ENCODE measurements at places on chromosomes 3 and 15. TPM values are rescaled to one million over a fixed set of nuclear protein-coding genes. Genes with fewer than 3 reads are reported as not detected.

DNA sequence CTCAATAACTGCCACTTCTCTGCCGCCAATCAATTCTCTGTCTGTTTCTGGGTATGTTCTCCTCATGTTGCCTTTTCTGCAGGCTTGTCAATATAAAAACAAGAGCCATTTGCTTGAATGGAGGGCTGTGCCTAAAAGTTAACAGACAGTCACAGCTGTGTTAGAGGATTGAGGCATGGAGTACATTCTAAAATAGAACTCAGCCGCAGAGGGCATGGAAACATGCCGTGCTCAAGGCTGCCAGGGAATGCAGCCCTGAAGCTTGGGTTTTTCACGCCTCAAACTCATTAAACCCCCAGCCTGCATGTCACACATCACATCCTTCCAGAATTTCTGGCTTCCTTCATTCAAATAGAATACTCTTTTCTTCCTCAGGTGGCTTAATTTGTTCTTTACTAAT, 166.6 kb downstream of the TPRG1 start:
- no peak for DNase-seq

H1-8 gene
- not detected for total RNA-seq

DNA sequence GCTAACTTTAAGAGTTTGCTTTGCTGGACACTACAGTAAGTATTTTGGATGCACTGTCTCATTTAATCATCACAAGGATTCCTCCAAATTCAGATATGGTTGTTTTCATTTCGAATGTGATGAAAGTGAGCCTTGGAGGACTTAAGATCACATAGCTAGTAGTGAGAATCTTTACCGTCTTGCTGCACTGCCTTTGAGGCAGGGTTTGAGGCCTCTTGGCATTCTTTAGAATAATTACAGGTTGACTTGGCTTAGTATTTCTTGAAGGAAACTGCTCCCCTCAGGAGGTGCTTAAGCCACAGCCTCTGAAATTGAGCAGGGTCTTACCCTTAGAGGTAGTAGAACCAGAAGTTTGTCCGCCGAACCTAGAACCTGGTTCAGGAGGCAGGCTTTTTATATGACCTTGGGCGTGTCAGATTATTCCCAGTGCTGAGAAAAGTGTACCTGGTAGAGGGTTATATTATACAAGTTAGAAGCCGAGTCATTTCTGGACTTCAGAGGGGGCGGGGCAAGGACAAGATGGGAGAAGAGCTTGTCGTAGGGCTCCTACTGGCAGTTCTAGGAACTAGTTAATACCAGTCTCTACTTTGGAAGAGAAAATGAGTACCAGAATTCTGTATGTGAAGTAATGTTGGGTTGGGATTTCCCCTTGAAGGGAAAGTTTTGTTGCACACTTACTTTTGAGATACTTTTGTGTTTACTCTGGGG, 1.1 kb downstream of the TFG start:
- DNase-seq = no peak

EPHB3 gene
- total RNA-seq = 6.9 TPM

IL12A gene
- 0.38 TPM for total RNA-seq

DNA sequence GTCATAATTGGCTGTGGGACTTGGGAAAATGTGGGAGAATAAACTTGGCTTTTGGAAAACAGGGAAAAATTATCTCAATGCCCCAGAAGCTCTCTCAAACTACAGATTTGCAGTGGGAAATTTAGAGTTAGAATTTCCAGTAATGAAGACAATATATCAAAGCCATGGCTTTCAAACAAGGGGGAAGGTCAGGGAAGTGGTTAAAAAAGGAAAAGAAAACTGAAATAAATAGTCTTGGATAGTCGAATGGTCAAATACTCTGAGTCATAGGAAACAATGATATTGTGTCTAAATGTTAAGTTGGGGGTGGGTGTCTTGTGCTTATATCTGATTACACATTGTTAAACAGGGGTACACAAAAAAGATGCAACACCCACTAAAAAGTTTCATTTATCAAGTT, 272.4 kb upstream of the COL8A1 start:
- DNase-seq = no peak

DNA sequence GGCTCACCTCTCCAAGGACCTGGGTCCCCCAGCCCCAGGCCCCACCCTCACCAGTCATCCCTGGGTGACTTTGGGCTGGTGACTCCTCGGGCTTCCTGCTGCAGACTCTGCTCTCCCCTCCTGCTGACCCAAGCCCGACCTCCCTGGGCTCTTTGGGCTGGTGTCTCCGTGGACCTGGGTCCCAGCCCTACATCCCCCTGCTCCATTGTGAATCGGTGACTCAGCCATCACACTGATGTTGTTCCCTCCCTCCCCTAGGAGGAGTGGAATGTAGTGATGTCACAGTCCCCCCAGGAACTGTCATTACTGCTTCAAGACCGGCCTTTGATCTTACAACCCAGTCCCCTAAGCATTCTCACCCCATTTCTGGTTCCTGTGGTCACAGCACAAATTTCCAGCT, 83.7 kb downstream of the ADAMTS7 start:
- no peak for DNase-seq

SLC9C1 gene
- total RNA-seq = 1.4 TPM

DNA sequence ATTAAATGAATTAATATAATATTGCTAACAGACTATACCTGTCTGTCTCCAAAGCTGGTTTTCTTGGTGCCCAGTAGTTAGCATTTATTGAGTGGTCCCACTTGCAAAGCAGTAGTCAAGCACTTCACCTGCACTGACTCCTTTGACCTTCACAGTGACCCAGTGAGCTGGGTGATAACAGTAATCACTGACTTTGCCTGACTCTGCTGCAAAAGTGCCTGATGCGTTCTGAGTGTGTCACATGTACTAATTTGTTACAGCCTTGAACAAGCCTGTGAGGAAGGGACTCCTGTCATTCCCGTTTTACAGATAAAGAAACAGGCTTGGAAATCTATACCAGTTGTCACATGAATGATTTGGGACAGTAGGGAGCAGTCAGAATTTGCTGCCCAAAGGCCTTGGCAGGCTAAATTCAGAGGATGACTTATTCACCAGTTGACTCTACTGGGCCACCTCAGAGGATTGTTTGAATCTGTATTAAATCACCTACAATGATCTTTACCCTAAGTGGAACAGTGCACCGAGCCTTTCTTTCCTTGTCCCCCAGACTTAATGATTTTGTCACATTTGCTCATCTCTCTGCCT, 116.6 kb upstream of the PLXNA1 start:
- DNase-seq = no peak

RUVBL1 gene
- total RNA-seq = 19.0 TPM

GRCh38 chr3:23490459-23490858, 287.3 kb downstream of the UBE2E2 start:
- no peak for DNase-seq

DNA sequence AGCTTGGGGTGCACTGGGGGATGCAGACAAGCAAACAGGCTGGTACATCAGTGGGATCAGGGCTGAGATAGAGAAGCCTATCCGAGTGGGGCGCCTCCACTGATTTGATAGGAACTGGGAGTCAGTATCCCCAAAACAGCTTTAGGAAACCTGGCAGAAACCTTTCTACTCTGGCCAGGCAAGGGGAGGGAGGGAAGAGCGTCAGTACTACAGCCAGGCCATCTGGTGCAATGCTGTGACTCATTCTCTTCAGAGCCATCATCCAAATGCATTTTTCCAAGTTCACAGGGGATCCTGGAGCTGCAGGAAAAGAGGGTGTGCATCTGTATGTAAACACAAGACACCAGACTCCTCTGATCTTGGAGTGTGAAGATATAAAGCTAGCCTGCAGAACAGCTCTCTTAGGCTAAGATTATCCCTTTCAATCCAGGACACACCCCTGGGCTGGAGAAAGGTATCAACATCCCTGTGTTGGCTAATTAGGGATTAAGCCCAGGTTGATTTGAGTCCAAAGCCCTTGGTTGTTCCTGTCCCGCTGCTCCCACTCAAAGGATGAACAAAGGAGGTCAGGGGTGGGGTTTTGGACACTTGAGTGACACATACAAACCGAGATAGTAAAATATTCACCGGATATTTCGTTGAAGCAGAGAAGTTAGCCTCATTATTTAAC, 9.3 kb downstream of the GALNT15 start:
- DNase-seq = no peak

TRNT1 gene
- 23.6 TPM for total RNA-seq

DNA sequence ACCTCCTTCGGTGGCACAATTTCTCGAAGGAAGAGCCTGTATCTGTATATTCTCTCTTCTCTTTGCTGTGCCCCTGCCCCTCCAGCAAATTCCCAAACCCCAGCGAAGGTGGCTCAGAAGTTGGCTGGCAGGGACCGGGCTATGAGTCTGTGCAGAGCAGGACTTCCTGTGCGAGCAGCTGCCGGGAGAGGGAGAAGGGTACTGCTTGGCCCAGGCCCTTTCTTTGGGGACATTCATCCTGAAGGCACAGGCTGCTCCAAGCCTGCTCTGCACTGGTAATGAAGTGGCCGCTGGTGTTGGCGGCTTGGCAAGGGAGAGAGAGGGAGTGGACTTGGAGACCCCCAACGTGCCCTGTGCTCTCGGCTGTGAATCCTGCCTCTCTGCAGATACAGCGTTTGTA, 1.5 kb downstream of the SLC6A11 start:
- DNase-seq = no peak

DNA sequence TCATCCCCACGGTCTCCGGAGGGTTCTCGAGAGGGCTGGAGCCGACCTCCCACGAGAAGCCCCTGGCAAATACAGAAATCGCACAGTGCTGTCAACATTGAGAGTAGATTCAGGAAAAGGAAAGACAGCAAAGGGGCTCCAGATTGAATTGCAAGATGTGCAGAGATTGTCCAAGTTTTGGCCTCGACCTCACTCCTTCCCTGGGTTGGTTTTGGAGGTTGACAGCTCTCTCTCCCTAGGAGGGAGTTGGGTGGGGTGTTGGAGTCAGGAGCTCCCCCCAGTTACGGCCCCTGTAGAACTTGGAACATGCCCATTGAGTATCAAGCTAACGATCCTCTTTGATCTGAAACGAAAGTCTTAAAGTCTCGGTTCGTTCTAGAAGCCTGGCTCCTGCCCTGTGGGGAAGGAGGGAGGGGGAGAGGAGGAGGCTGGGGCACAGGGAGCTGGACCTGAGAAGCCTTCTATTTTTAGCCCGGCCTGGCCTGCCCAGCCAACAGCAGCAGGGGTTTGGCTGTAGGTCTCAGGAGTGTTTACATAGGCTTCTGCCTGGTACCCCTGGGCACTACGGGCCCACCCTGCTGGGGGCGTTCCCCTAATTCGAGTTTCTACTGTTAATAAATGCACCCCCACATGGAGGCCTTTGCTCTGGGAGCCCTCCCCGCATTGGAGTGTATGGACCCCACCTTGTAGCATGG, 672 bp upstream of the KY start:
- no peak for DNase-seq

DNA sequence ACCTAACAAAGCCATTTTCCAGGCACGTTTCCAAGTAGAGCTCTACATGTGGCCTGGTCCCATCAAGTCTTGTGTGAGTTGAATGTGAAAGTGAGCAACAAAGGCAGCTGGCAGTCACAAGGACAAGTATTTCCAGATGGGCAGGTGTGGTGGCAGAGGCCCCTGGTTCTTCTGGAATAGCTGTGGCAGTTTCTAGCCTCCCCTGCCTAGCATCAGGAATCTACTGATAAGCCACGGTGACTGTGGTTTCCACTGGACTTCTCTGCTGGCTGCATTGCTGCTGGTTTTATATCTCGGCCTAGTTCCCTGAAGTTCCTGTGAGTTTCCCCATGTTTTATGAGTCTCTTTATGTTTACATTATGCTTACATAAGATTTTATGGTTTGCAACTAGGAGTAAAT, 117.7 kb downstream of the GOLIM4 start:
- no peak for DNase-seq

GRCh38 chr3:152471814-152472671, 203.3 kb downstream of the MBNL1 start:
- DNase-seq = no peak

DNA sequence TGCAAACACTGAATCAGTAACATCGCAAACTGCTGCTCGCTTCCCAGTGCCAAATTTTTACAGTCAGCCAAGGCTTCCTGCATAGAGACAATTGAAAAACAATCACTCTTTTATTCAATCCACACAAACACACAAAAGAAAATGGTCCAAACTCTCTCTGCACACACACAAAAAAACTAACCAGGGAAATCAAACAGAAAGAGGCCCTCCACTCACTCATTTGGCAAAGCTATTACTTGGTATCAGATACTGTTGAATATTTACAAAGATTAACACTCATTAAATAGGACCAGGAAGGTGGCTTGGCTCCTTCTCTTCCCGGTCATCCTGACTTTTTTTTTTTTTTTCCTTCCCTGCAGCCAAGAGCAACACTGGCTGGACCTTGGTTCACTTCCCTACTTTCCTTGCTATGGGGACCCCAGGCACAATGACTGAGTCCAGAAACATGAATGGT, 62.4 kb upstream of the SPATA12 start:
- DNase-seq = no peak

- DNase-seq = no peak
Measured at GRCh38 chr15:69403594-69403993, 10.6 kb upstream of the KIF23 start.

GRCh38 chr15:100224206-100225185, 117.3 kb downstream of the ADAMTS17 start:
- DNase-seq = peak; percentile 28

COL7A1 gene
- 4.2 TPM for total RNA-seq

DNA sequence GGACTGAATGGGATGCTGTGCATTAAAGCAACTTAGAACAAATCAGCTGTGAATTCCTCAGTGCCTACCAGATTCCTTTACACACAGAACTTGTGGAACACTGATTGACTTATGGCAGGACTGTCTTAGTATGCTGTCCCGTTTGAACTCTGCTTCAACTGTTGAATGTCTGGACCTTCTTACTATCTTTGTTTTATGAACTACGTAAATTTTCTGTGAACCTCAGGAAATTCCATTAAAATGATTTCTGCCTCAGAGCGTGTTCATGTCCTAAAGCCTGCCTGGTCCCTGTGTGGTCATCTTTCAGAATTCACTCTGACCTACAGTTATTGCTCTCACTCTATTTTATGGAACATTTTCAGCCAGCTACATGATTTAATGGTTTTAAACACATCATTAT, 29.4 kb upstream of the FBN1 start:
- DNase-seq = no peak

DNA sequence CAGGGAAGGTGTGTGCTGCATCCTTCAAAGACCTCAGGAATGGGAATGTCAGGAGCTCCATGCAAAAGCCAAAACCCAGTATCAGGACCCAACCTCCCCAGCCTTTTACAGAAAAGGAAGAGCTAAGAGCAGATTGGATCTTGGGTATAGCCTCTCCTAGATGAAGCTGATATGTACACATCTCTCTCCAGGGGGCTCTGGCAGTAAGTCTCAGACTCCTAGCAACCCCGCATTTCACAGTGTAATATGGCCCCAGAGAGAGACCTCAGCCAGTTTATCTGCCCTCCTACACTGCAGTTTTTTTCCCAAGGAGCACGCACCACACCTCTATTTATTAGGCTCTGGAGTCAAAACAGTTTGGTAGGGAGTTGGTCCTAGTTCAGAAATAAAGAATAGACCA, 88.2 kb downstream of the RBPMS2 start:
- DNase-seq = no peak

- DNase-seq = no peak
Measured at GRCh38 chr3:189908646-189909045, 212.1 kb downstream of the P3H2 start.

DNA sequence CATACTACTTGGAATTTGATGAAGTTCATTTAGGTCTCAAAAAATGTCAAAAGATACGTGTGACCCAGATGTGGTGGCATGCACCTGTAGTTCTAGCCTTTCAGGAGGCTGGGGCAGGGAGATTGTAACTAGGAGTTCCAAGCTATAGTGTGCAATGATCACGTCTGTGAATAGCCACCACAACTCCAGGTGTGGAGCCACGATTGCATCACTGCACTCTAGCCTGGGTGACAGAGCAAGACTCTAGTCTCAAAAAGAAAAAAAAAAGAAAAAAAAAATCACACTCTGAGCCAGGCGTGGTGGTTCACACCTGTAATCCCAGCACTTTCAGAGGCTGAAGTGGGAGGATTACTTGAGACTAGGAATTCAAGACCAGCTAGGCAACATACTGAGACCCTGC, 14.2 kb downstream of the MAP4 start:
- DNase-seq = no peak

Data from posterior vena cava (tissue), 2 donors.